T1000 (cell line): ENCODE measurements at places on chromosomes 16 and 17.

GRCh38 chr16:12682432-12683165 lies 121.1 kb downstream of the CPPED1 start:
- DNase-seq: no peak

- DNase-seq: no peak
Observed at GRCh38 chr17:5042157-5043022, 7.2 kb upstream of the SLC52A1 start.

- no peak for DNase-seq
Observed at GRCh38 chr17:19384723-19385391, 2.1 kb downstream of the MFAP4 start.

GRCh38 chr17:80959330-80960036 lies 32.2 kb upstream of the CHMP6 start:
- peak; percentile 71 for DNase-seq

GRCh38 chr17:47895347-47895855 lies 635 bp upstream of the SP2 start:
- no peak for DNase-seq

DNA sequence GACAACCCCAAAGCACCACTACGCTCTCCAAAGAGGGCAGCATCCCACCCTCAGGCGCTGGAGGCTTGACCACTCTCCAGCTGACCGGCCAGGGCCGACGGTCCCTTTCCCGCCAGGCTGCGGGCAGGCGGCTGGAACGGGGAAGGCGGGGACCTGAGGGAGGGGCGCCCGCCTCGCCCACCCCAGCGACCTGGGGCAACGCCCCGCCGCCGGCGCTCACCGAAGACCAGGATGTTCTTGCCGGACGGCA lies 431 bp downstream of the DYNC1LI2 start:
- DNase-seq: no peak
